Hippocampal formation (tissue), 2 donors: ENCODE measurements at places on chromosomes 5 and 9.

DNA sequence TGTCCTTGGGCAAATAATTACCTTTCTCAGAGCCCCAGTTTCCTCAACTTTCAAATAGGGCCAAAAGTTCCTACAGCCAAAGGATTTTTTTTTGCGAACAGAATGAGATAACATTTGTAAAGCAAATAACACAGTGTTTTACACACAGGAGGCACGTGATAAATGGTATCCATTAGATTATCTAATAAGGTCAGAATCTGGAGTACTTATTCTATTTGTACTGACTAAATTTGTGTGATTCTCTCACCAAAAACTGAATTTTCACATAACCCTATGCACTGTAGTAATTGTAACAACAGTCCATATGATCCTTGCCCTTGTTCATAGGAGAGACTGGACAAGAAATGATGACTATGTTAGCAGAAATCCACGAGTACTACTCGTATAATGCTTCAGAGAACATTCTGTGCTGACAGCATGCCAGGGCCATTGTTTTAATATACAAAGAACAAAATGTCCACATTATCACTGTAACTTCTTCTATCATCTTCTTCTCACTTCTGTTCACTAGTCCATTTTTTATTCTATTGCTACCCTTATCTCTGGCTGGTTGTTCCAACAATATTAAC lies 13.9 kb upstream of the FEM1C start:
- no peak for DNase-seq

- DNase-seq, result no peak
Observed at GRCh38 chr9:35734096-35734495, 1.6 kb downstream of the CREB3 start.

DNA sequence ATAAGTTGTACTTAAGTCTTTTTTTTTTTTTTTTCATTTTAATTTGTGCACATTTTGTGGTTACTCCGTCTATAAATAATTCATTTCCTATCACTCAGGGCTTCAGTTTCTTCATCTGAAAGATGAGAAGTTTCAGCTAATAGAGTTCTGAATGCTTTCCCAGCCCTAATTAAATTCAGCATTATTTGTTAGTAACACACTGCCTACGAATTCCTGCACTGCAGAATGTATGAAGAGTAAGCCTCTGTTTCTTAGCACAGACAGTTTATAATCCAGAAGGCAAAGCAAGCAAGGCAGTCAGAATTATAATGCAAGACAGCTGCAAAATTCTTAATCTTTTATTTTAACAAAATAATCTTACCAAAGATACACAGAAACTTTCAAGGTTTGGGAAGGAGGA lies 138.0 kb upstream of the GHR start:
- peak; percentile 15 for DNase-seq

GRCh38 chr9:130906735-130907416 lies 10.3 kb upstream of the QRFP start:
- DNase-seq, result no peak

DNA sequence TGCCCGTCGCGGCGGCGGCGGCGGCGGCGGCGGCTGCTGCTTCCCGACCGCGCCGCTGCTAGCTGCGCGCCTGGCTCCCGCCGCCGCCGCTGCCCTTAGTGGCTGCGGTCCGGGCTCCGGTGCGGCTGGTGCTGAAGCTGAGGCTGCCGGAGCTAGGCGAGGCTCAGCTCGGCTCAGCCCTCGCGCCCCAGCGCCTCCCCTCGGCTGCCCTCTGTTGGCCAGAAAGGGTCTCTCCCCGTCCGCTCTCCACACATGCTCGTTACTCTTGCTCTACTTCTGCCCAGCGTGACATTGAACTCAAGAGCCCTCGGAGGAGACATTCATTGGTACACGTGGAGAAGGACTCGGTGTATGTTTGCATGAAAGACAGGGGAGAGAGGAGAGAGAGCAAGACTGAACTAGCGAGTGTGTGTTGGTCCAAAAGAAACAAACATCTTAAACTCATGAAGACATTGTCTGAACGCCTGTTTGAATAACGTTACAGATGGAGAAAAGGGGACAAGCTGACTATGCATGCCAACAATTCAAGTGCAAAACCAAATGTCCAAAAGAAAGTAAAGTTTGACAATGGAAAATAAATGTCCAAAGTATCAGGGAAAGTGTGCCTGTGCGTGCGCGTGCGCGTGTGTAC lies at the start of gene HCN1:
Gene HCN1, minus strand, starts transcription at position 175 of the 631 bp plus-strand sequence.
- DNase-seq, result peak; percentile 68

GRCh38 chr9:1416261-1416660 lies 366.1 kb downstream of the DMRT2 start:
- DNase-seq, result no peak

GRCh38 chr5:92337772-92338234 lies 954.7 kb upstream of the ARRDC3 start:
- no peak for DNase-seq

- peak; percentile 66 for DNase-seq
Observed at GRCh38 chr5:37043693-37044092, 167.1 kb downstream of the NIPBL start.

- DNase-seq, result peak; percentile 17
Observed at GRCh38 chr9:108579757-108580439, 275.9 kb downstream of the ACTL7B start.

- DNase-seq, result no peak
Observed at GRCh38 chr9:122075135-122076030, 17.7 kb downstream of the TTLL11 start.

DNA sequence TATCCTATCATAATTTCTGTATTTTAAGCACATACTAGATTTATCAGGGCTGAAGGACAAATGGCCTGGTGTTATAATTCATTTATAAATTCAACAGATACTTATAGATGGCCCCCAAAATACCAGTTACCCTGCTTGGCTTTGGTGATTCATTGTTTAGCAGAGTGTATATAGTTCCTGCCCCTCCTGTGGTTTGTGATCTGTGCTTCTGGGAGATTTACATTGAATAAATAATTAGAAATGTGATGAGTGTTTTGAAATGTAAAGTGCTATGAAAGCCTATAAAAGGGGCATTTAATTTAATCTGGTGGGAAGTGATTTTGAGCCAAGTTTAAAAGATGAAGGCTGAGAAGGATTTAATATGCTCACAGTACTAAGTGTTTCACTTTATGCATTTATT lies 36.7 kb upstream of the ZCCHC7 start:
- DNase-seq, result no peak

- DNase-seq, result no peak
Observed at GRCh38 chr9:103037508-103038477, 42.7 kb downstream of the CYLC2 start.

DNA sequence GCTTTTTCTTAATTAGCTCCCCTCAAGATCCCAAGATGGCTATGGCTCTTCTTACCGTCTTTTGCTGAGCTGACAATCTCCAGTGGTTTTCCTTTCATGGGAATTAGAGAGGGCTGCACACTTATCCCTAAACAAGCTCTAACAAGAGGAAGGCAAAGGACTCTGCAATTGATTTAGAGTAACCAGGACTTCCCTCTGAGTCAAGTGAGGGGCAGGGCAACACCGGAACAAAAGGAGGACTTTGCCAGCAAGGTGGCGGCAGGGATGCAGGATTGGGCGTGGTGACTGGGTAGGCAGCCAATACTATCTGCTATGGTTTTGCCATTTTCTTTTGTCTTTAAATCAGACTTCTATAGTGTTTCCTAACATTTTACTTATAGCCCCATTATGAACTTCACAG lies 9.8 kb downstream of the SLC44A1 start:
- DNase-seq, result no peak

DNA sequence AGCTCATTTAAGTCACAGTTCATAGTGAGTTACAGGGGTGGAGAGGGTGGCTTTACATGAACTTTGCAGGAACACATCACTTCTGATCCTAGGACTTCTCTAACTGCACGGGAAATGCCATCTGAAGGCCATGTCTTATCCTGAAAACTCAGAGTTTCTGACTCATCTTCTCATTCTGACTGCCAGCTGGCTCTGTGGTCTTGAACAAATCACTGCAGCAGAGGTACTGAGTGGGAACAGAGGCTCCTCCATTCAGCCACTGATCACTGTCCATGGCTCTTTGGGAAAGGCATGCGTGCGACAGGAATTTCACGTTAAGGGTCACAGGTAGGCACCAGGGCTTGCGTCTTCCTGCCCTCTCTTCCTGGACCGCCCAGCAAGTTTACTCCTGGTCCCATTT lies 114.6 kb upstream of the LRRTM2 start:
- DNase-seq, result no peak
